ENCODE measurements at places on chromosomes 6 and 20. TPM values are rescaled to one million over a fixed set of nuclear protein-coding genes. Genes with fewer than 3 reads are reported as not detected.

The ENPP1 gene
- 8.3 TPM for total RNA-seq

The TMC2 gene
- total RNA-seq = not detected

DNA sequence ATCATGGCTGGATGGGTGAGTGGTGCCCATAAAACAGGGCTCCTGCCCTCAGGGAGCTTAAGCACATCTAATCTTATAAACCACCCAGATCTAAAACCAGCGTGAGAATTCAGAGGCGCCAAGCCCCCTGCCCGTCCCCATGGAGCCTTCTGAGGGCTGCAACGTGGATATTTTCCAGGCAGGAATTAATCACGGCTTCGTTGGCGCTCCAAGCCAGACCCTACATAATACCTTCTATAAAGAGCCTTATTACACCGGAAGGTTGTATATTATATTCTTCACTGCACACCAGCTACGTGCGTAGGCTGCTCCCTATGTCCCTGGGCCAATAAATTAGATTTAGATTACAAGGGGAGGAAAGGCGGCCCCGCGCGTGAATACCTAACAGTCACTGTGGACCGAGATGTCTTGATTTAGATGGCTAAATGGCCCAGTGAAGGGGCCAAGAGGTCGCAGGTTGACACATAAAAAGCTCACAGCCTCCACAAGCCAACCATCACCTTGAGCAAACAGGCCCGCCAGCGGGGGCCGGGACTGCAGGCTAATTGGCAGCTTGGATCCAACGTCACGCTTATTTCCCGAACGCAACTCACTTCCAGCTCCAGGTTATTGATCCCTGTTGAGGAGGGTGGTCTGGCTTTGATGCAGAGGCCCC, 64.7 kb upstream of the APCDD1L start:
- no peak for DNase-seq

DNA sequence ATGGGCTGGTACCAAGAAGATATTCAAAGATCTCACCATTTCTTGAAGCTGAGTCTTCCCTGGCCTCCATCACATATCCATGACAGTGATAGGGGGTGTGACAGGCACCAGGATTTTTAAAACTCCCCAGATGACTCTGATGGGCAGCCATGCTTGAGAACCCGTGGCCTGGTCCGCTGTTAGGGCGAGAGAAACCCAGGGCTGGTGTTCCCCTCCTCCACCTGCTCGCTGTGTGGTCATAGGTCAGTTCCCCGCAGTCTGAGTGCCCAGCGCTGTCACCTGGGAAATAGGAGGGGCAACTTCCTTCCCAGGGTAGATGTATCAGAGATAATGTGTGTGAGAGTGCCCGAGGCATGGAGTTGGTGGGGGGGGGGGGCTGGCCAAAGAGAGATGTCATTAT, 50.9 kb downstream of the TMEM242 start:
- no peak for DNase-seq

DNA sequence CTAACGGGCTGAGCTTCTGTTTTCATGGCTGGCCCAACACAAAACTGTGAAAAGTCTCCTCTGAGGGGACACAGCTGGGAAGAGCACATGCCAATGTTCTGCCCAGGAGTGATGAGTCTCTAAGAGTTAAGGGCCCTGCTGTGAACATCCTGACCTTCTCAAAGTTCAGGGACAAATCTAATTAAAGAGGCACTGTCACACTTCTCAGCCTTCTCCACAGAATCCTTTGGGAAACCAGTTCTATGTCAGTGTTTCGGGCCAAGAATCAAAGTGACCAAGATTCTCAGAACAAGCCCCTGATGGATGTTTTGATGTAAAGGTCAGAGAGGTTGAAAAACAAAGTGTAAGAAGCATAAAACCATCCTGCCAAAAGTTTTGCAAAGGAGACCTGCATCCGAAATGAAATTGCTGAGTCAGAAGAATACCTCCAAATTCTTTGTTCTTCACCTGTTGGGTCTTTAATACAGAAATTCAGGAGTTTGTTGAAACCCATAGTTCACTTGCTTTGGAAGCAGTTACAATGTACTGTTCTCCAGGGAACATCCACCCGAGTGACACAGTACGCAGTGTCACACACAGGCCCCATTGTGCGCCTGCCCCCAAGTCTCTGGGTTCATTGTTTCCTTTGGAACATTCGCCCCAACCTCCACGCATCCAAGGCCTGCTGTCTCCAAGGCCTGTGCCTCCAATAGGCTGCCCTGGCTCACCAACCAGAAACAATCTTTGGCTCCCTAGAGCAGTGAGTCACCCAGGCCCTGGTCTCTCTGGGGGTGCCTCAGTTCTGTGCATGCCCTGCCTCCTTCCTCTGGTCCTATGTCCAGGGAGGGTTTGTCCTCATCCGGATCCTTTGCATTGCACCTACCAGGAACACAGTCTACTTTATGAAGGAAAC, 65.5 kb upstream of the QKI start:
- DNase-seq = no peak

- DNase-seq = no peak
Observed at GRCh38 chr20:9981829-9982228, 53.0 kb upstream of the ANKEF1 start.

All from myocyte (in vitro differentiated cells).